ENCODE measurements at places on chromosomes 6 and 20. TPM values are rescaled to one million over a fixed set of nuclear protein-coding genes. Genes with fewer than 3 reads are reported as not detected.

DNA sequence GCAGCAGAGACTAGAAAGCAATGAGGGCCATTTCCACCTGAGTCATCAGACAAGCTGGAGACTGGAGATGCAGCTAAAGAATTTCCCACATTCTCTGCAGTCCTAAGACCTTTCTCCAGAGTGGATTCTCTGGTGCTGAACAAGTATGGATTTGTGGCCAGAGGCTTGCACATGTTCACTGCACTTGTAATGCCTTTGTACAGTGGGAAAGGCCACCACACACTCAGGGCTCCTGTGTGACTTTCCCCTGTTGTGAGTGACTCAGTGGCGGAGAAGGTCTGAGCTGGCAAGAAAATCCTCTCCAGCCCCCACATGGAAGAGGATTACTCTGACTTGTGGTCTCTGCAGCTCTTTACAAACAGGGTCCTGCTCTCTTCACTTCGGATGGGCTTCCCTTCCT, 192.3 kb downstream of the C6orf118 start:
- no peak for DNase-seq
- no peaks in the 10 kb centered on the region for H3K27me3 ChIP-seq
- peaks cover 12% of the 10 kb centered on the region for H3K4me1 ChIP-seq
- no peak overlapping the region for H3K4me3 ChIP-seq
- H3K36me3 ChIP-seq, result no peaks in the 10 kb centered on the region

GRCh38 chr6:131861381-131861780, 53.6 kb downstream of the ENPP1 start:
- H3K27me3 ChIP-seq, result no peaks in the 10 kb centered on the region
- H3K4me3 ChIP-seq, result no peak overlapping the region
- no peaks in the 10 kb centered on the region for H3K36me3 ChIP-seq
- no peak for DNase-seq
- H3K27ac ChIP-seq, result no peak overlapping the region
- H3K4me1 ChIP-seq, result peaks cover 7% of the 10 kb centered on the region

DNA sequence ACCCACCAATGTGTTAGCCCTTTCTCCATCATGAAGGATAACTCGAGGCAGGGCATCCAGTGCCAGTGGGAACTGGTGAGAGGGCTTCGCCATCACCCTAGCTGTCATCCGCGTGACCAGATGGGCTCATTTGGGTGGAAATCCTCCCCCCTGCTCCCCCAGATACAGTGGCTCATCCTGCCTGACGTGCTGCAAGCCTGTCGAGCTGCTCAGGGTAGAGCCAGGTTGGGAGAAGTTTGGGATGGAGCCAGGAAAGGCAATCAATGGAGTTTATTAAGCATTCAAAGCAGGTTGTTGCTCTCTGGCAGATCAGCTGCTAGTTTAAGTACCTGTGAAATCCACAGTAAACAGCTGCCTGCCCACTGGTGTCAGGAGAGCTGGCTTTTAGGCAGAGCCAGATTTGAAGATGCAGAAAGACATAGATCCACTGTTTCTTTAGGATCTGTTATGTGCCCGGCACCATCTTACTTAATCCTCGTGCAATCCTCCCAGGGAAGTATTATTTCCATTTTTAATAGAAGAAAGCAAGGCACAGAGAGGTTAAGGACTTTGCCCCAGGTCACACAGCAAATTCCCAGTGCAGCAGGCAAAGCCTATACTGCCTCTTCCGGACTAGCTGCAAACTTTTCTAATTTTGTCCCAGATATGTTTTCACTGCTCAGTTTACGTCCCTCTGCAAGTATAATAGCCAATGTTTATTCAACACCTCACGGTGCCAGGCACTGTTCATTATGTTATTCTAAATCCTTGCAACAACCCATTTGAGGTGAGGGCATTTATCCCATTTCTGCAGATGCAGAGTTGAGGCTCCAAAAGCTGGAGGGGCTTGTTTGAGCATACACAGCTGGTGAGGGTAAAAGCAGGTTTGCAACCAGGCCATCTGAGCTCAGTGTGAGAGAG, 54.1 kb upstream of the KCNG1 start:
- H3K4me1 ChIP-seq, result no peaks in the 10 kb centered on the region
- no peak overlapping the region for H3K4me3 ChIP-seq
- H3K36me3 ChIP-seq, result no peaks in the 10 kb centered on the region
- H3K27me3 ChIP-seq, result peaks cover 65% of the 10 kb centered on the region
- no peak for DNase-seq

DNA sequence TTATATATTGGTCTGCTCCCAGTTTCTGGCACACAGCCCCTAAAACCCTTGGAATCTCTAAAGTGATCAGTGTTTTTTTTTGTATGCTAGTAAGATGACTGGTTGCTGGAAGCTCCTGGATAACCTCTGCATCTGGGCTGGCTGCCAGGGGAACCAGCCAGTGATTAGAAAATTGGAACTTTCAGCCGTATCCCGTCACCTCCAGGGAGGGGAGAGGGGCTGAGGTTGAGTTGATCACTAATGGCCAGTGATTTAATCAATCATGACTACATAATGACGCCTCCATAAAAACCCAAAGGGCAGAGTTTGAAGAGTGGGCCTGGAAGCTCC, 48.0 kb upstream of the NOP56 start:
- no peak overlapping the region for H3K4me3 ChIP-seq
- H3K4me1 ChIP-seq, result no peaks in the 10 kb centered on the region
- H3K27me3 ChIP-seq, result peaks cover 13% of the 10 kb centered on the region
- no peak overlapping the region for H3K27ac ChIP-seq
- H3K36me3 ChIP-seq, result no peaks in the 10 kb centered on the region

DNA sequence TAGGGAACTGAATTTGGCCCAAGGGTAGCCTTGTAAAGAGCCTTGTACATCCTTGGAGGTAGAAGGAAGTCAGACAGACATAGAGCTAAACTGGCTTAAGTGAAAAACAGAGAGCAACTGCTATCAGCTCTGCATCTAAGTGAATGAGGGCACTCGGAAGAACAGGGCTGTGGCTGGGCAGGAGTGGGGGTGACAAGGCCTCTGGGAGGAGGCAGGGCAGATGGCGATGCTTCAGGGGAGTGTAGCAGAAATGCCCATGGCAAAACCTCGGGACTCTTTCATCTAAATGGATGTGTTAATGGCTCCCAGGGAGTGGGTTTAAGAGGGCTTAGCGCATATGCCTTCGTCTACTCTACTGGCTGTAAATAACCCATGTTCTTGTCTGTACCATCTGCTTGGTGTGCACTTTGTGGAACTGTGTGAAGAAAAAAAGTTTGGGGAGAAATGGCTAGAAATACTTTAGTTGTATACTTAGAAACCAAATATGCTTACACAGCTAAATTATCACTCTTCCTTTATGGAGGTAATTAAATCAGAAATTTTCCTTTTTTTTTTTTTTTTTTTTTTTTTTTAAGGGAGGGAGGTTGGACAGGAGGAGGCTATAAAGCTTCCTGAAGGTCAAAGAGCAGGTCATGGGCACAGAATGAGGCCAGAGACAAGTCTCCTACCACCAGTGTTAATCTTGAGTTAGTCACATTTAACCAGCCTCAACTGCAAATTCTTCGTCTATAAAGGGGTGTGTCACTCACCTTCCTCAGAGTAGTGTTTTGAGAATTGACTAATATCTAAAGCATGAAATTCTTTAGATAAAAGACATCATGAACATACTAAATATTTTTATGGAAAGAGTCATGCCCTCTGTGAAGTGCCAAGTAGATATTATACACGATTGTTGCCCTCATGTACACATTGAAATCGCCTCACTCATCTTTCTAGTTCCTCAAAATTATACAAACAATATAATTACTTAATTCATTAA, 60.9 kb downstream of the FYN start:
- DNase-seq, result no peak
- H3K36me3 ChIP-seq, result peaks cover 6% of the 10 kb centered on the region

DNA sequence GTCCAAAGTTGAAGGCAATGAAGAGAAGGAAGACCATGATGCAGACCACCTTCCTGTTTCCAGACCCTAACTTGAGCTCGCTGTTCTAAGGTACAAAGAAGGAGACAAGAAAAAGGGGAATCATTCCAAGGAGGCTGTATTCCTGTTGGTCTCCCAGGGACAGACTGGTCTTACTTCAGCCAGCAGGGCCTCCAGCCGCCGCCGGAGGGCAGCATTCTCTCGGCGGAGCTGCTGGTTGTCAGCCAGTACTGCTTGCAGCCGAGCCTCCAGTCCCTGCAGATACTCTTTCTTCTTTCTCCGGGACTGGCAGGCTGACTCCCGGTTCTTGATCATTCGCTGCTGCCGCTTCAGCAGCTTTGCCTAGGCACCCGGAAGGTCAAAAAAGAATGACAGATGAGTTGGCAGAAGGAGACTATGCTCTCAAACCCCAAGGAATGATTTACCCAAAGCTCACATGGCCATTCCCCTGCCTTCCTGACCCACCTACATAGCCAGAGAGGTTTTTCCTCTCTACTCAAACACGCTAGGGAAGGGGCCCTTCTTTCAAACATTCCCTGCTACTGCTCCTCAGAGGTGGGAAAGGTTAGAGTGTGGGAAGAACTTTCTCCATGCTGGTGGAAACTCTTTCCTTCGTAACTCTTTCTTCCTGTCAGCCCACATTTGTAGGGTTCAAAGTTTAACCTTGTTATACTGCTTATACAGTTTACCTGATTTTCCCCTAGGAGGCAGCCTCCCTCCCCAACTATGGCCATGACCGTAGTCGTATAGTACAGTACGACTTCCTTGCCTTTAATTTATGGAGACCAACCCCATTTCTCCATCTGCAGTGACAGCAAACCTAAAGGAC, 9.0 kb downstream of the ATF6B start:
- H3K4me1 ChIP-seq, result peaks cover 28% of the 10 kb centered on the region
- H3K27me3 ChIP-seq, result no peaks in the 10 kb centered on the region
- H3K4me3 ChIP-seq, result no peak overlapping the region
- DNase-seq, result peak; percentile 77

KCNS1 gene
- not detected for total RNA-seq
